ENCODE measurements at places on chromosomes 4 and X.

DNA sequence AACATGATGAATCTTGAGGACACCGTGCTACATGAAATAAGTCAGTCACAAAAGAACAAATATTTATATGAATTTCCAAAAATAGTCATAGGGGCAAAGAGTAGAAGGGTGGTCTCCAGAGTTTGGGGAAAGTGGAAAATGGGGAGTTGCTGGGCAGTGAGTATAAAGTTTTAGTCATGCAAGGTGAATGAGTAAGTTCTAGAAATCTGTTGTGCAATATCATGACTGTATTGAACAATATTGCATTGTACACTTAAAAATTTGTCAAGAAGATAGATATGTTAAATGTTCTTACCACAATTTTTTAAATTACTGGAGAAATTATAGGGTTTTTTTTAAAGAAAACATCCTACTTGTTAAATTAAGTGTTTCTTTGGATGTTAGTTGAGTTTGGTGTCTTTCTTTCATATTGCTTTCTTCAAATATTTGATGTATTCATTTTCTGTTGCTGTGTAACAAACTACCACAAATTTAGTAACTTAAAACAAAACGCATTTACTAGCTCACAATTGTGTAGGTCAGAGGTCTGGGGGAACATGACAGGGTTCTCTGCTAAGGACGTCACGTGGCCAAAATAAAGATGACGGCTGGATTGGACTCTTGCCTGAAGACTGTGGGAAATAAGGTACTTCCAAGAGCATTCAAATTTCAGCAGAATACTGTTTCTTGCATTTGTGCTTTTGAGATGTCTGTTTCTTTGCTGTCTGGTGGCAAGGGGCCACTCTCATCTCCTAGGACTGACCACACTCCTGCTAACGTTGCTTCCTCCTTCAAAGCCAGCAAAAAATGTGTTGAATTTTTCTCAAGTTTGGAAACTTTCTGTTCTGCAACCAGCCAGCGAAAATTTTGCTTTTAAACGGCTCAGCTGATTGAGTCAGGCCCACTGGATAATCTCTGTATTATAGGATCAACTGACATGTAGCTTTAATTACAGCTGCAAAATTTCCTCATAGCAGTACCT, 76.7 kb downstream of the CPEB2 start:
- no peak for DNase-seq

DNA sequence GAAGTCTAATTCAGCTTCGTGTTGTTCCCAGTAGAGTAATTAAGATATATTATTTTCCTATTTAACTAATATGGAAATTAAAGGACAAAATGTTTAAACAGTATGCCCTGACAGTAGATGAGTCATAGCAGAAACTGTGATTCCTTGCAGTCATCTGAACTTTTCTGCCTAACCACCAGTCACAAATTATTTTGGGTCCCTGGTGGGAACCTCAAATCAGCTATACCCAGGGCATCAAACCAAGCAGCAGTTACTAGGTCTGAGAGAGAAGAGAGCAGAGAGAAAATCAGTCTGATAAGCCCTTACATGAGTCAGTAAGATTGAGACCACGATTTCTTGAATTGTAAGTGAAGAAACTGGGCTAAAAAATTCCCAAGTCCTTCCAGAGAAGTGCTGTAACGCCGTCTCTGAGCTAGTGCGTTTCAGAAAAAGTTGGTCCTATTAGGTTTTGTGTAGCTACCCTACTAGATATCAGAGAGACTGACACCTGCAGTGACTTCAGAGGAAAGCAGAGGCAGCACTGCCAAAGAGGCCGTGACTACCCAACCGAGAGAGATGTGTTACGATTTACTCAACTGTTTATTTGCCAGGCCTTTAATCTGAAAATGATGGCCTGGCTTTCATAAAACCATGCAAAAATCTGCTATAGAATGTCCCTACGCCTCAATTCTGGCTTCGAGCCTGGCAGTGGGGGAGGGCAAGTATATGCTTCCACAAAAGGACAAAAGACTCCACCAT, 21.7 kb upstream of the GPM6A start:
- DNase-seq = no peak

GRCh38 chrX:24607616-24608015, 39.5 kb downstream of the PCYT1B start:
- DNase-seq = no peak

DNA sequence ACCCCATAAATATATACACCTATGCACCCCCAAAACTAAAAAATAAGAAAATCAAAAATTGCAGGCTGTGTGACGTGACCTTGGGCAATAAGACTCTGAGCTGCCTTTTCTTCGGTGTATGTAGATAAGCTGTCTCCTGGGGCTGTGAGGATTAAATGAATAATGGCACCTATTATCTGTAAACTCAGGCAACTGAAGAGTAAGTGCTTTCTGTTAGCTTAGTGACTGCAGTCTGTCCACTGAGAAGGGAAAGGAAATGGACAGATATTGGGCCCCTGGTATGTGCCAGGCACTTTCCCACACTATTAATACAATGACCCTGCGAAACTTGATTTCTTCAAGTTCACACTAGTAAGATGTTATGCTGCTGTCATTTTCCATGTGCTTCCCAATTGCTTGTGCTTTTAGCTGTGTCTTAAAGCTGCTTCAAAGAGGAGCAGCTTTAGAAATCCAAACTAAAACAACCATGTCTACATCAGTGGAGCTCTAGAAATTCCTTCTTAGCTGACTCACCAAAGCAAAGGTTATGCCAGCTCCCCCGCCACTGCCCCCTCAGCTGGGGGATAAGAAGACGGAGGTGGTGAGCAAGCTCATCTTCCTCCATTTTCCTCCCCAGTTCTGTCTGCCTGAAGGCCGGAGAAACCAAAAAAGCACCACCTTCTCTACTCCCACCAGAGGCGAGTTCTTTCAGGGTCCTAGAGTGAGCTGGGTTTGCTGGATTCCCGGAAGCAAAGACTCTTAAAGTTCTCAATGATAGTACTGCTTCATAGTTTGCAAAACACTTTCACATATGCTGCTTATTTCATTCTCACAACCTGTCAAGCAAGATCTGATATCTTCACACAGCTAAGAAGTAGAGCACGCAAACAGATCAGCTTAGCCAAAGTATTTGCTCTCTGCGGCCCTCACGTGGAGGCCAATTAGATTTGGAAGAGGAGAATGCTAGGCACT, 8.8 kb upstream of the DGAT2L6 start:
- DNase-seq = no peak

GRCh38 chrX:135981010-135981409, 4.2 kb upstream of the SLC9A6 start:
- DNase-seq = no peak

GRCh38 chr4:41394481-41394894, 137.8 kb downstream of the UCHL1 start:
- no peak for DNase-seq

GRCh38 chr4:55879224-55879623, 25.8 kb downstream of the EXOC1 start:
- DNase-seq = no peak

- peak; percentile 71 for DNase-seq
Observed at GRCh38 chrX:84187533-84188319, at the start of gene RPS6KA6. TSS of gene RPS6KA6 (minus strand) at chrX:84188199. CDS start at chrX:84187899, 300 bp downstream.

DNA sequence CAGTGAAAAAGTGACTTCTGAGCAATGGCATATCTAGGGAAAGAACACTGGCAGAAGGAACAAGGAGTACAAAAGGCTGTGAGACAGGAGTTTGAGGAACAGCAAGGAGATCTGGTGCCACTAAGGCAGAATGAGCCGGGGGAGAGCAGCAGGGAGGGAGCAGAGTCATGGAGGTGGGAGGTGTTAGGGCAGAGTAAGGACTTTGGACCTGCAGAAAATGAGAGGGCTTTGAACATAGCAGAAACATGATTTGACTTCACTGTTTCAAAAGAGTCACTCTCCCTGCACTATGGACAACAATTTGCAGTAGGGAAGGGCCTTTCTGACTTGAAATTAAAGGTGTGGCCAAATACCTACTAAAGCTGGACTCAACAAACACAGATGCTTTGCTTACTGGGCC, 356.2 kb downstream of the ADGRL3 start:
- DNase-seq = no peak

Data from coronary artery (tissue), 2 donors.